ENCODE measurements at places on chromosomes 11 and 22.
A peak's percentile ranks its signal among the peaks of the same experiment; 100 is the strongest.

DNA sequence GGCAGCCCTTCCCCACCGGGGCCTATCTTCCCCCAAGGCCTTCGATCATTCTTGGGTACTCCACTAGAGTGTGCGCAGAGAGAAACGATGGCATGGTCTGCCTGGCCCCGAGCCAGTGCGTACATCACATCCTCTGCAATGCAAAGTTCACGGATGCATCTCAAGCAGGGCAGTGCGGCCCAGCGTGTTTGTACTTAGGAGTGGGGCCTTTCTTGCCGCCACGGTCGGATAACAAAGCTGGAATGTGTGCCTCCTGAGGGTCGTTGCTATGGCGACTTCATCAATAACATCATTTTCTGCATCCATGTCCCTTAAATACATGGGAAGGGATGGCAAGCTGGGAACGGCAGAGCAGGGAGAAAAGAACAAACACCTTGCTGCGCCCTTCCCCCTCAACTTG lies 73.9 kb downstream of the SCUBE1 start:
- DNase-seq = no peak

DNA sequence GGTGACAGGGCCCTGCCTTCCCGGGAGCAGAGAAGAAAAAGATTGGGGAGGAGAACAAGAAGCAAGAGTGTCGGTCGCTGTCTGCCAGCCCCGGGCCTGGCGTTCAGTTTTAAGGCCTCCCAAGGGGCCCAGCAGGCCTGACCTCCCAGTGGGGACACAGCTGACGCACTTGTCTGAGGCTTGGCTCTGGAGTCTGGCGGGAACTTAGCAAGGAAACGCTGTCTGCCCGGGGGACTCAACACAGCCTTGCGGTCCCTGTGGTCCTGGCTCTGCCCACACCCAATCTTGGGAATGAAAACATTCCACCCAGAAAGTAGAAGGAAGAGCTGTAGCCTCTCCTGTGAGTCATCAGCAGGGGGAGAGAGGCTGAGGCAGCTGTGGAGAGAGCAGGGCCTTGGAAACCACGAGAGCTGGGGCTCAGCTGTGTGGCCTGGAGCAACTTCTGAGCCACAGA lies 54.4 kb downstream of the TRAF6 start:
- DNase-seq = no peak

GRCh38 chr11:63939397-63939891 lies 642 bp downstream of the NAA40 start:
- DNase-seq = no peak

DNA sequence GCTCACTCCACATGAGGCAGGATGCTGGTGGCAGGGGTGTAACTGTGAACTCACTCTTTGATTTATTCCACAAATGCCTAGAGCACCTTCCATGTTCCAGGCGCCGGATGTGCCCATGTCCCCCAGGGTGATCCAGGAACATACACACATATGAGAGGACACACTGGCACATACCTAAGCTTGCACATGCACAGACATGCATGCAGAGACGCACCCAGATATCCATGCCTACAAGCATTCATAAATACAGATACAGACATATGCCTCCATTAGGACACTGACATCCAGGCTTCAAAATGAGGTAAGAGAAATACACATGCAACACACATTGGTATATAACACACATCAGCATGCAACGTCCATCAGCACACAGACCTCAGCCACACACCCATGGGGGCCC lies 4.5 kb downstream of the OSM start:
- no peak for DNase-seq

DNA sequence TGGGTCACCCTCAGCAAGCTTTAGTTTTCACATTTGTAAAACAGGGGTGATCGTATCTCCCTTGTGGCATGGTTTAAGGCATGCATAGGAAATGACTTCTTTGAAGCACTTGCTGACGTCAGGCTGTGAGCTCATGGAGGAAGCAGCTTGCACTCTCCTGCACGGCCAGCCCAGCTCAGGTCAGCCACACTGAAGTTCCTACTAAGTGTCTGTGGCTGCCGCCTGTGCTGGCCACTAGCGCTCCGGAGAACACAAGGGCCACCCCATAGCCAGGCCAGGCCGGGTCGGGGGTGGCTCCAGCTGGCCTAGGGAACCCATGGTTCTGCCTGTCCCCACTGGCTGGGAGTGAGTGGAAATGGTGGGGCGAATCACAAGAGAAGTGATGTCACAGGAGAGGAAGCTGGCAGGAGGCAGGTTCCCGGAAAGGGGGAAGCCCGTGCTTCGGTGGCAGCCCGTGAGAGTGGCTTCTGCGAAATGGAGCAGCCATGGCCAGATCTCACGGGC lies 28.2 kb downstream of the KCTD17 start:
- peak; percentile 91 for DNase-seq

DNA sequence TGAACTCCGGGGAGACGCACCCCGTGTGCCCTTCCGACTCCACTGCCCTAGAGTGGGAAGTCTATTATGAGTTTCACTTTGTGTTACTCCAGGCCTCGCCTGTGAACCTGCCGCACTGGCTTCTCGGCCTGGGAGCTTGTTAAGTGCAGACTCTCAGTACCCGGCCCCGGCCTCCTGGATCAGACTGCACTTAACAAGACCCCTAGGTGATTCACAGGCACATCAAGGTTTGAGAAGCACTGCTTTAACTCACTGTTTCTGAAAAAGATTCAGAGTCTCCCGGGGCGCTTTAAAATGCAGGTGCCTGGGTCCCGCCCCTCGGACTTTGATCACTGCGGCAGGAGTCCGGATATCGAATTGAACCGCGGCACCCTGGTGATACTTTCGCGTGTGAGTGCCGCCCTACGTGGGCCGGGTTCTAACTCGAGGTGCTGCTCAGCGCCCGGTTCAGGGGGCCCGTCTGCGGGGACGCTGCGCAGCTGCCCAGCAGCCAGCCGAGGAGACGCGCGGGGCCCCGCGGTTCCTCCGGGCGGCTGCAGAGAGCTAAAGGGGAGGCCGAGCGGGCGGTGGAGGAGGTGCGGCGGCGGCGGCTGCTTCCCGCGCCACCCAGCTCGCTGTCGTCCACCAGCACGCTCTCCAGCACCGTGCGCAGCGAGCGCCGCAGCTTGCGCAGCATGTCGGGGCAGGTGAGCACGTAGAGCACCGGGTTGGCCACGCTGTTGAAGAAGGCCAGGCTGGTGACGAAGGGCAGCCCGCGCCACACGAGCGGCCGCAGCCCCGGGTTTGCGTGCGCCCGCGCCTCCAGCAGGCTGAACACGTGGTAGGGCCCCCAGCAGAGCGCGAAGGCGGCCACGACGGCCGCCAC lies 3.4 kb downstream of the PTGDR2 start:
- no peak for DNase-seq

GRCh38 chr11:109785198-109785597 lies 308.0 kb upstream of the ZC3H12C start:
- no peak for DNase-seq

DNA sequence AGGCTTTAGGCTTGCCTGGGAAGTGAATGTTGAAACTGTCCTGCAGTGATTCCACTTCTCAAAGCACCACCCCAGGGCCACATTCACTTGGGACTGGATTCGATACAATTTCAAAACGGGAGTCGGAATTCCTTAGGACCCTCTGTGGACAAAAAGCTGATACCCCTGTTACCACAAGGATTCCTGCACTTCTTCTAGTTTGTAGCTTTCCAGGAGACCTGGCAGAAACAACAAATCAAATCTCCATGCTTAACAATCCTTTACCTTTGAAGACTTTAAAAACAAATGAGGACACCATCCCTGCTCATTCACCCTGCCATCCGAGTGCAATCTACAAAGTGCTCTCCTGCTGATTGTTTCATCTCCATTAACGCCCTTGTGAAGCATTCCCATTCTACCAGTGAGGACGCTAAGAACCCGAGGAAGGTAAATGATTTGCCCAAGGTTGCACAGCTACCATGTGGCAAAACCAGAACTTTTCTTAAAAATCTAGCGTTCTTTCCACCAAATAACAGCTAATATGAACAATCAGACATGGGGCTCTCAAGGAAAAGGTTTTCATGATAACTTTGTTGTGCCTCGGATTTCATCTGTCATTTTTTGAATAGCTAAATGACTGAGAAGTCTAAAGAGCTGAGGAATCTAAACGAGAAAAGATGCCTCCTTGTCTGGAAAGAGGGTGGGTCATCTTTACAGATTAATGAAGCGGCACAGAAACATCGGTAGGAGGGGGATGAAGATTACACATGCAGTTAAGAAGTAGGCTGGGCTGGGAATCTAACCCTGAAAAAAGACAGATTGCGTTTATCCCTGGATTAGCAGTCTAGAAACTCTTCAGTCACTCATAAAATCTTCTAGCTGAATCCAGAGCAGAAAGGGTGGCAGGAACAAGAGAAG lies 720 bp upstream of the MPZL2 start:
- no peak for DNase-seq

DNA sequence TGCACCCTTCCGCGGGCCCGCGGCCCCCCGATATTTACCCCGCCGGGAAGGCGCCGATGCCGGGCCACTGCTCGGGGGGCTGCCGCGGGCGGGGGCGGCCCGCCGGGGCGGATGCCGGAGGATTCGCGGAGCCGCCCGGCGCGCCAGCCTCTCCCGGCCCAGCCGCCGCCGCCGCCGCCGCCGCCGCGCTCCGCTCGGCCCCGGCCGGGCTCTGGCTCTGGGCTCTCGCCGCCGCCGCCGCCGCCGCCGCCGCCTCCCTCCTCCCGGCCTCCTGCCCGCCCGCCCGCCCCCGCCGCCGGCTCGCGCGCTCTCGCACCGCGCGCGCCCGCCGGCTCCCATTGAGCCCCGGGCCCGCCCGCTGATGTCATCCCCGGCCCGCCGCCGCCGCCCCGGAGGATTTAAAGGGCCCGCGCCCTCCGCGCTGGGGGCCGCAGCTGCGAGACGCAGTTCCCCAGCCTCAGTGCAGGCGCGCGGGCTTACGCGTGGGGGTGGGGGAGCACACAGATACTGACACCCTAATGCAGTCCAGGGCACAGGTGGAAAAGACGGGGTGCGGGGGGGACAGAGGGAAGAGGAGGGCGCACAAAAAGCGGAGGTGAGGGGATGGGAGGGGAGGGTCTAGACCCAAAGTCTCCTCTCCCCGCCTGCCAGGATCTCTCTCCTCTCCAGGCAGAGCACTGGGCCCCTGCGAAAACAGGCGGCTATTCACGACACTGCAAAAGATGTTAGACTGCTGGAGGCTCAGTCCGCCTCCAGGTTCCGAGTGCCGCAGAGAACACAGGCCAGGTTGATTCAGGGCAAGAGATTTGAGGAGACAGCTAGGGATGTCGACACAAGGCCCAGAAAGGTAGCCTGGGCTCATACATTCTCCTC lies at the start of gene CSNK1E:
Gene CSNK1E, minus strand, starts transcription at position 312 of the 873 bp plus-strand sequence. CDS start 3,276 bp downstream, outside the sequence.
- peak; percentile 73 for DNase-seq

DNA sequence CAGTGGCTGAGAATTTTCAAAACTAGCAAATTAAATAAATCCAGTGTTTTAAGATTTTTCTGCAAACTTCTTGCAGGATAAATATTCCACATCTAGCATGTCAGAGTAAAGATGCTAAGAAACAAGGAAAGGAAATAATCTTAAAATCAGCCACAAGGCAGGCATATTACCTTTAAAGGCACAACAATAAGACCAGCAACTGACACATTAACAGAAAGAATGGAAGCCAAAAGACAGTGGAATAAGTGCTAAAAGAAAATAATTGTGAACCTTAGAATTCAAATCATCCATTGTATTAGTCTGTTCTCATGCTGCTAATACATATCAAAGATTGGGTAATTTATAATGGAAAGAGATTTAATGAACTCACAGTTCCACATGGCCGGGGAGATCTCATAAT lies 132.4 kb downstream of the FAR1 start:
- no peak for DNase-seq

- DNase-seq = no peak
Measured at GRCh38 chr11:72223615-72224563, 678 bp upstream of the INPPL1 start.

- DNase-seq = no peak
Measured at GRCh38 chr11:109933126-109933525, 160.1 kb upstream of the ZC3H12C start.

DNA sequence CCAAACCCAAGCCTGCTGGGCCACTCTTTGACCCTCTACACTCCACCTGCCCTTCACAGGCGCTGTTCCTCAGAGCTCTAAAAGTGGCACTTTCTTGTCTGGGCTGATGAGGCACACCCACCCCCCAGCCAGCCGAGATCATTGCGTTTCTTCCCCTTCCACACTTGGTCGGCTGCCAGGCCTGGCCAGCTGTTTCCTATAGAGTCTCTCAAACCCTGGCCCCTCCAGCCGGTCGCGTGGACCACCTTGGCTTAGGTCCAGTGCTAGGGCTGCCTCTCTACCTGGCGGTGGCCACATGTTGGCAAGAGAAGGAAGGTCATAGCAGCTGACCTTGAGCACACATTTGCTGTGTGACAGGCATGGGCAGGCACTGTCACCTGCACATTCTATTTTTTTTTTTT lies 60.6 kb downstream of the PPP6R2 start:
- DNase-seq = no peak

DNA sequence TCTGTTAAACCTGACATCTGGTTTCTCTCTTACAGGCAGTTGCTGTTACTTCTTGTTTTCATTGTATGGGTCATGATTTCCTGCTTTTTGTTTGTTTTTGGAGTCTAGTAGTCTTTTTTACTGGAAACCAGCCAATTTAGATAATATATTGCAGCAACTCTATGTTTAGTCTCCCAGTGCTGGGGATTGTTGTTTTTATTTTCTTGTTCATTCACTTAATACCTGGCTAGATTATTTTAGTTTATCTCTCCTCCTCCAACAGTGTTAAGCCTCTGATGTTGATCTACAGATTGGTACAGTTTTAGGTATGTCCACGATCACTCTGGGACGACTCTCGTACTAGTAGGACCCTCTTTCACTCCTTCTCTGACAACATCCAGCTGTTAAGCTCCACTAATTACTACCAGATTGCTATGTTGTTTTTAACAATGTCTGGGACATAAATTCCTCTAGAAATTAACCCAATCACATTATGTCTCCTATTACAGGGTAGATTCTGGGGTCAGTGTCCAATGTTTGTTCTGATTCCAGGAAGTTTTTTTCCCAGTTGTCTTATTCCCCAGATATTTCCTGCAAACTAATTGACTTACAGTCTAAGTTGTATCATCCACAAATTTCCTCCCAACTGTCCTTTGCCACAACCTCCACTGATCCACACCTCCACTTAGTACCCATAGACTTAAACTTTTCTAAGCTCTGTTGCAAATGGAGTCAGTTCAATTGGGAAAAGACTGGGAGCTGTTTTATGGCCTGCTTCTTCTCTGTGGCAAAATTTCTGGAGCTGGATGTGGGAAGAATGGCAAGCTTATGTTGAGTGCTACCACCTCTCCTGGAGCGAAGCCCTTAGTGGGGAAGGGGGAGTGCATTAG lies 1280.6 kb upstream of the CNTN5 start:
- no peak for DNase-seq
